Stomach (tissue), 19 donors: ENCODE measurements at places on chromosomes 6 and 20.

DNA sequence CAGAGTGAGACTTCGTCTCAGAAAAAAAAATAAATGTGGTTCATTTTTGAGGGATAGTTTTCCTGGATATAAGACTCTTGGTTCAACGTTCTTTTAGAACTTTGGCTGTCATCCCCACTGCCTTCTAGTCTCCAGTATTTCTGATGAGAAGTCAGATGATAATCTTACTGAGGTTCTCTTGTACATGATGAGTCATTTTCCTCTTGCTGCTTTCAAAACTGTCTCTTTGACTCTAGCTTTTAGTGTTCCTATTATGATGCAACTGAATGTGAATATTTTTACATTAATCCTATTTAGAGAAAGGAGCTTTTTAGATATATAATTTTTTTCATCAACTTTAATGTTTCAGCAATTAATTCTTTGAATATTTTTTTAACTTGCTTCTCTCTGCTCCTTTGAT, 46.0 kb upstream of the OR14J1 start:
- no peaks in the 10 kb centered on the region for H3K36me3 ChIP-seq
- H3K27ac ChIP-seq = no peak overlapping the region

- no peak overlapping the region for H3K27ac ChIP-seq
- H3K4me1 ChIP-seq = no peaks in the 10 kb centered on the region
- H3K4me3 ChIP-seq = no peak overlapping the region
- no peaks in the 10 kb centered on the region for H3K27me3 ChIP-seq
- no peaks in the 10 kb centered on the region for H3K36me3 ChIP-seq
Observed at GRCh38 chr6:128252341-128253176, 267.8 kb downstream of the PTPRK start.

GRCh38 chr6:158232316-158233213, 64.4 kb downstream of the GTF2H5 start:
- no peaks in the 10 kb centered on the region for H3K27me3 ChIP-seq
- H3K27ac ChIP-seq = peak overlapping the region; percentile 97
- peak; percentile 52 for DNase-seq
- no peaks in the 10 kb centered on the region for H3K36me3 ChIP-seq
- H3K4me3 ChIP-seq = peak overlapping the region; percentile 85

DNA sequence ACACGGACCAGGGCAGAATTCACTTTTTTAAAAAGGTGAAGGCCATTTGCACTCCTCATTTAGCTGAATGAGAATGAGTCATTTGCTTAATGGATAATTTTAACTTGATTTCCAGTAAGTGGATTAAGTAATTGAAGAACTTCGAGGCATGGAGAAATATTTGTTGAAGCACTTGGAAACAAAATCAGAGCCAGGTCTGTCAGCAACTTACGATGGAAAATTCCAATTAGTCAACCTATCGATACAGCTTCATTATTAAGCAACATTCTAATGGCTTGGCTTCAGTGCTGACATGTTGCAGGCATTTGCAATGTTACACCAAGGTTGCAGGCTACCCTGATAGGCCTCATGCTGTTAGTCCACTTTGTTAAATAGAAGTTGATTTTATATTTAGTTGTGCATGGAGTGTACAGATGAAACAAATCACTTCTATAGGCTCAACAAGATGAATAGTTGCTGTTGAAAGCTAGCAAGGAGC, 423.5 kb upstream of the SLC35B3 start:
- H3K27ac ChIP-seq = no peak overlapping the region
- H3K27me3 ChIP-seq = no peaks in the 10 kb centered on the region
- no peak overlapping the region for H3K4me3 ChIP-seq

- no peak for DNase-seq
- H3K27me3 ChIP-seq = no peaks in the 10 kb centered on the region
- H3K36me3 ChIP-seq = no peaks in the 10 kb centered on the region
- H3K27ac ChIP-seq = no peak overlapping the region
- H3K4me3 ChIP-seq = no peak overlapping the region
Observed at GRCh38 chr6:64505312-64505711, 869.7 kb downstream of the PHF3 start.

- H3K27me3 ChIP-seq = no peaks in the 10 kb centered on the region
- H3K4me1 ChIP-seq = peaks cover 46% of the 10 kb centered on the region
- peak; percentile 98 for DNase-seq
Observed at GRCh38 chr20:62386383-62387218, at the start of gene RPS21. Gene RPS21, plus strand, starts transcription at chr20:62387103. Its CDS starts 236 bp downstream, at chr20:62387339.
